Activated CD4-positive, alpha-beta memory T cell treated with anti-CD3 and anti-CD28 coated beads for 36 hours (primary cell): ENCODE measurements at places on chromosomes 12 and 14.

DNA sequence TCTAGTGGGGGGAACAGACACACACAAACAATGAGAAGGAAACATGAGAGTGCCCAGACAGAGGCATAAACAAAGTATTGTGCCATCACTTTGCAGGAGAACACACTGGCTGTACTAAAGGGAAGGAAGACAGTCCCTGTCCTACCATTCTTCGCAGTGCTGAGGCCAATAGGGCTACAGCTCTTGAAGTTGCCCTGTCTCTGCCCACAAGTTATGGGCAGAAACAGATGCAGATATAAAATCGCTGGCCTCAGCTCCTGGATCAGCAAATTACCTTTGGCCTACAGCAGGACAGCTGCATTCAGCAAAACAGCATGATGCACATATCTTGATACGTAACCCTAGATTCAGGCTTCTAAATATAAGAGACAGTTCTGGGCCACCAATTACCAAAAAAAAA, 23.0 kb upstream of the PRKAB1 start:
- DNase-seq, result no peak

- DNase-seq, result no peak
Observed at GRCh38 chr12:15318841-15319240, 3.5 kb upstream of the PTPRO start.

- DNase-seq, result no peak
Observed at GRCh38 chr12:18970603-18971002, 158.9 kb upstream of the PLEKHA5 start.

DNA sequence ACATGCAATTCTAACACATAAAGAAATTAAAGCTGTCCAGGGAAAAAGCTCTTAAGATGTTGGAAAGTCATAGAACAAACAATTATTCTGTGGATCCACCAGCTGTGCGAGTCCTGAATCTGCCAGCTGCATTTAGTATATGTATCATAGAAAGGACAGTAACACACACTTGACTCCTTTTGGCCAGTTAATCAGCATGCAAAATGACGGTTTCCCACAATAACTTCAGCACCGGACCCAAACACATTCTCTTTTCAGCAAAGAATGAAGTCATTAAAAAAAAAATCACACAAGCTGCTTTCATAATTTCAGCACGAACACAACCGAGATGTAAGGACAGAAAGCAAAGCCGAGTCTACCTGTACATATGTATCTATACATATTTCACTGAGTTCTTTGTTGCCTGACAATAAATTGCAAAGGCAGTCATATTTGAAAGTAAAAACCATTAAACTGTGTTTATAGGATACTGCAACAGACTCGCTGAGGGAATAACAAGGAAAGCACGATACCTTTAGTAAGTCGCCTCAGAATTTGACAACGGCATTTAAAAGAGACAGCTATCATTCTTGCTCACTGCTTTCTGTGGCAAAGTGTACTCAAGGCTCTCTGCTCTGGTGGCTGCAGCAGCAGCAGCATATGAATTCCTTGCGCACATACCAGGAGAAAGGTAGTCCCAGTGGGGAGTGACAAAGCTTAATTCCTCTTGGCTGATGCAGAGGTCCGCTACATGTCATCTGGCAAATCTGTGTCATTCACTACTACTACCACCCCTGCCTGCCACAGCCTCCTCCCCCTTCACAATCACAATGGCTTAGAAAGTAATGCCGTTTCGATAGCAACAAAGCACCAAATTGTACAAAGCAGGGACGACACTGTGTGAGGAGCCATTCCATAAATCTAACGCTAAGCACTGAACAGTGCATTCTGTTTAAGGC, at the start of gene GRIP1:
GRIP1 (minus strand) TSS at position 739 of the 938 bp plus-strand sequence; CDS start at position 567, 172 bp downstream.
- no peak for DNase-seq

DNA sequence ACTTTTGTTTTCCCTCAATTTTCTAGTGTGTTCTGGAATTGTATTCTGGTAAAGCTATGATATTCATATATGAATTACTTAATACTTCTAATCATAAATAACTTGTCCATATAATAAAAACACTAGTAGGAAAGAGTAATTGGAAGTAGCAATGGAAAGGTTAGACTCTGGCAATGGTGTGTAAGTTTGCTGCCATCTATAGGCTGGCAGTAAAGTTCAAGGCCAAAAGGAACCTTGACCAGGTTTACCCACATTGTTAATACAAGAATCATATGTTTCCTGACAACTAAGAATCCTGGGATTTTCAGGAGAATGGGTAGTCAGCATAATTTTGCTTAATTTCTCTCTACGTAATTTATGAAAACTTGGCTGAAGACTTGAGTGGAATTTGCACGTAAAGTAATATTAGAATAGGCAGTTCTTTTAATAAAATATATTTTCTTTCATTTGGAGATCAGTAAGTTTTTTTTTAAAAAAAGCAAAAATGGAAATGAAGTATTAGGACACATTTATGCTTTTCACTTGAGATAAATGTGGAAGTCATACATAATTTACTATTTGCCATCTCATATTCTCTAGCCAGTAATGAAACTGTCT, 926.7 kb downstream of the GALC start:
- DNase-seq, result no peak

- DNase-seq, result no peak
Observed at GRCh38 chr12:24373004-24373403, 423.5 kb upstream of the SOX5 start.

GRCh38 chr12:5730962-5731361, 214.1 kb downstream of the ANO2 start:
- DNase-seq, result no peak

GRCh38 chr14:81555684-81556083, 22.0 kb upstream of the SEL1L start:
- no peak for DNase-seq

- no peak for DNase-seq
Observed at GRCh38 chr12:51821440-51822260, 26.9 kb downstream of the FIGNL2 start.

- DNase-seq, result no peak
Observed at GRCh38 chr12:91211866-91212265, 29.2 kb upstream of the DCN start.

DNA sequence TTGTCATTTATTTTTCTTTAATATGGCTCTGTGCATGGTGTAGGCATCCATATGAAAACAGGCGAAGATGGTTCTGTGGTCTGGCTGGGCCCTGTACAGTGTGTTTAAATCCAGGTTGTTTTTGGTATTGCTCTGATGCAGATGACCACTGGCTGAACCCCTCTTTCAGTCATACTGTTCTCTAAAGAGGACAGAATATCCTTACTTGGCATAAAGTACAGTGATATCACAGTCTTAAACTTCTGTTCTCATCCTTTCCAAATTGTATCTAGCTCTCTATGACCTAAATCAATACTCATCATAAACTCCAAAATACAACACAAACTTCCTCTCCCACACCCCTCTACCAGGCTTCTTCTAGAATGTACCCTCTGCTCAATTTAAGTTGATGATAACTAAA, 252.7 kb upstream of the FAR2 start:
- no peak for DNase-seq

DNA sequence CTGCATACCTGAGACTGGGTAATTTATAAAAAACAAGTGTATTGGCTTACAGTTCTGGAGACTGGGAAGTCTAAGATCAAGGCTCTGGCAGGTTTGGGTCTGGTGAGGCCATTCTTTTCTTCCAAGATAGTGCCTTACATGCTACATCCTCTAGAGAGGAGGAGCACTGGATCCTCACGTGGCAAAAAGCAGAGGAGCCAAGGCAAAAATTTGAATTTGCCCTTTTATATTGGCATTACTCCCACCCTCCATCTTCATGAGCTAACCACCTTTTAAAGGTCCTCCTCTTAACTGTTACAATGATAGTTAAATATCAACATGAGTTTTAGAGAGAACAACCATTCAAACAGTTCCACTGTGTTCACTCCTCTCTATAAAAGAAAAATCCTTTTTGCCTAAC, 286.3 kb upstream of the SEL1L start:
- no peak for DNase-seq

DNA sequence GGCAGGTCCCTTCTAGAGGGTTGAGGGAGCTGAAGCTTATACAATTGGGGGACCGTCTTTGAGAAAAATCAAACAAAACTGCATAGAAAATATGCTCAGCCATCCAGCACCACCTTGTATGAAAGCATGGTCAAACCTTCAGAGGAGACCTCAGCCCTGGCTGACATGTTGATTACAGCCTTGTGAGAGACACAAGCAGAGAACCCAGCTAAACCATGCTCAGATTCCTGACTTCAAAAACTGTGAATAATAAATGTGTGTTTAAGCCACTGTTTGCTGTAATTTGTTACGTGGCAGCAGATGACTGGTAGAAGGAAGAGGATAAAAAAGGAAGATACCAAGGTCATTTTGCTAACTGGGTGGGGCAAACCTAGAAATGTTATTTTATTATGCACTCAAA, 115.7 kb downstream of the NUAK1 start:
- no peak for DNase-seq

- DNase-seq, result no peak
Observed at GRCh38 chr12:57203201-57203600, 13.4 kb upstream of the NXPH4 start.

GRCh38 chr12:12428047-12428446, 71.2 kb downstream of the BORCS5 start:
- no peak for DNase-seq

DNA sequence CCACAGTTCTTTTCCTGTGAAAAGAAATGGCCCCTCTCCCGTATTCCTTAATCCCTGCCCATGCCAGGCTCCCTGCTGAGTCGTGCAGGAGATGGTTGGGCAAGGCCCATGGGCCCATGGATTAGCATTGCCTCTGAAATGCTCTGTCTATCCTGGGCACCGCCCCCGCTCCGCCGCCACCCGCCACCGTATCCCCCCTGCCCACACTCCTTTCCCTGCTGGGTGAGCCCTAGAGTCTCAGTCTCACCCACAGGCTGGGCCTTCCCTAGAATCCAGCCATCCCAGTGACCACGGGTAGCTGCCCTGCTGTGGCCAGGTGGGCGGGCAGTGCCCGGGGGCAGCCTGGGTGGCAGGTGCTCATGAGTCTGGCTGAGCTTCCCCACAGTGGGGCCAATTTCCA, 50.6 kb downstream of the TSPAN11 start:
- no peak for DNase-seq

GRCh38 chr12:45986641-45987339, 3.6 kb downstream of the SCAF11 start:
- no peak for DNase-seq

- peak; percentile 74 for DNase-seq
Observed at GRCh38 chr14:68779761-68780323, 13.0 kb downstream of the ZFP36L1 start.

GRCh38 chr12:85733984-85734383, 102.2 kb downstream of the RASSF9 start:
- DNase-seq, result no peak

DNA sequence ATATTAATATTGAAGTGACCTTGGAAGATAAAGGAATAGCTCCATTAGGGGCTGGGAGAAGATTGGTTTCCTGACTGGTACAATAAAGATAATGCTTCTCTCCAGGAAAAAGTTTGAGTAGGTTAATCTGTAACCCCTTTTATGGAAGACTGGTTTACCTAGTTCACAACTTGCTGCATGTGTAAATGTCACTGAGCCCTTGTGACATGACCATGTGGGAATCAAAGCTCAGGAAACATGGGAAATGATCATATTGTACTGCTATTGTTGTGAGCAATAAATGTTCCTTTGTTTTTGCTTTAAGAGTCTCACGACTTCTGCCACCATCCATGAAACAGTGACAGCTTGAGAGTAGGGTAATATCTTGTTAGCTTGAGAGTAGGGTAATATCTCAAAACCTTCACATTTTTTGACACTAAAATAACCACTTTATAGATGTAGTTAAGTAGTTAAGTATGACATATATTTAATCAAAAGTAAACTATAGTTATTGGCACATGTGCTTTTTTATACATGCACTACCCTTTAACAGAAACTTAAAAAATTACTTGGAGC, 1338.6 kb downstream of the FSCB start:
- no peak for DNase-seq

DNA sequence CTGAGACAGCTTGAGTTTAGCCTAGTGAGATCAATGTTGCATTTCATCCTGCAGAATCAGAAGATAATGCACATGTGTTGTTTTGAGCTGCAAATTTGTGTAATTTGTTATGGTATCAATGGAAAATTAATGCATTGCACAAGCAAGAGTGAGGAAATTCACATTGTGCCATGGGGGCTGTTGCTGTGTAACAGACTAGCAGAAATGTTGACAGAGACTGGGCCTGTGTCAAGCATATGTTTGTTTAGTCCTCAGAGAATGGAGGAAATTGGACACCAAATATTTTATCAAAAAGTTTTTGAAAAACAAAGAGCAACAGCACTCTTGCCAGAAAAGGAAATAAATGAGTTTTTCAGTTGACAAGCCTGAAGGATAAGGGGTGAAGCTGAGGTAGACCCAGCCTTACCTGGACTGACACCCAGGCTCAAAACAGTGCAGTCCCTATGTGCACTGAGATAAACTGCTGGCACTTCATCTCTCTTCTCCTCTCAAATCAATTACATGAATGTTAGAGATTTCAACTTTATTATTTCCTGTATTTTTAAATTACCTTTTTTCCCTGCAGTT, 1150.0 kb downstream of the FSCB start:
- no peak for DNase-seq

- no peak for DNase-seq
Observed at GRCh38 chr14:76643887-76644286, 117.4 kb upstream of the VASH1 start.

DNA sequence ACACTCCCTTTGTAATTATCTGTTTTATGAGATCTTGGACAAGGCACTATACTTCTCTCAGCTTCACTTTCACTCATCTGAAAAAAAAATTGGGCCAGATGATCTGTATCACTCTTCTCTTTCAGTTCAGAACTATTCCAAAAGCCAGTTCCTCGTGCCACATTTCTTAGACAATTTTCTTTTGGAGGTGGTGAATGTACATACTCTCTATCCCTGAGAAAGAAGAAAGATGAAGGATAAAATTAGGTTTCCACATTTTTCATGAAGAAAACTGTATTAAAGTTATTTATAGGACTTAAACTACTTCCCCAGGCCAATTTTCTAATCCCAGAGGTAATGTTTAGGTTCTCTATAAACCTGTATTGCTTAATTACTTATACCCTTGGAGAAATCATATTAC, 171.6 kb downstream of the SLC6A15 start:
- DNase-seq, result no peak
